ENCODE measurements at places on chromosomes 16 and 17.

DNA sequence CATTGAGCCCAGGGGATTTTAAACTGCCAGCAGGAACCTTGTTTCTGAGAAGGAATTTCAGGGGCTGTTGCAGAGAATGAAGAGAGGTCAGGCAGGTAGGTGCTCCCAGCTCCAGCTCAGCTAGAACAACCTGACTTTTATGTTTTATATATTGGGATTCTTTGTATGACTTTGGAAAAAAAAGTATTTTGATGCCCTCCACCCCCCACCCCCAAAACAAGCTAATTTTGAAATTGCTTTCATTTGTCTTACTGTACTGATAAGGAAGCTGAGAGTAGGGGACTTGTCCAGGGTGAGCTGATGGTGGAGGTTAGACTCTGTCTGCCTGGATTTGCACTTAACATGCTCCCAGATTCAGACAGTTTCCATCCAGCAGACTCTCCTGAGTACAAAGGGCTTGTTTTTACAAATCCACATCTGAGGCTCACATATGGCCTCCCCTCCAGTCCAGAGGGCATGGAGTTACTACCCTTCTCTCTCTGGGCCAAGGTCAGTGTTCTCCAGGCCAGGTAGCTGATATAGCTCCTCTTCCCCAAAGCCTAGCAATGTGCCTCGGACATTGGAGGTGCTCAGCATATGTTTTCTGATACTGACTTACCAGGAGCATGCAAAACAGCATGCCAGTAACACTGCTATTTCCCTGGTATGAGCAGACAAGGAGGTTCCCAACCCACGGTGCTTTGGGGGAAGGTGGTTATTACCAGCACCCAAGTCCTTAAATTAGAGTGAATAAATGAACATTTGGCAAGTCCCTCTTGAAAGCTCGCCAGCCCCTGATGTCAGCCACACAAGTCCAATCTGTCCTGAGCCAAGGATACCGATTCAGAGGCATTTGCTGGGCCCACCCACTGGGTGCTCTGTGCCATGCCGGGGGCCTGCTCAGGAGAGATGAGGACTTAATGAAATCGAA is 11.3 kb downstream of the STX1B start:
- no peak for DNase-seq

DNA sequence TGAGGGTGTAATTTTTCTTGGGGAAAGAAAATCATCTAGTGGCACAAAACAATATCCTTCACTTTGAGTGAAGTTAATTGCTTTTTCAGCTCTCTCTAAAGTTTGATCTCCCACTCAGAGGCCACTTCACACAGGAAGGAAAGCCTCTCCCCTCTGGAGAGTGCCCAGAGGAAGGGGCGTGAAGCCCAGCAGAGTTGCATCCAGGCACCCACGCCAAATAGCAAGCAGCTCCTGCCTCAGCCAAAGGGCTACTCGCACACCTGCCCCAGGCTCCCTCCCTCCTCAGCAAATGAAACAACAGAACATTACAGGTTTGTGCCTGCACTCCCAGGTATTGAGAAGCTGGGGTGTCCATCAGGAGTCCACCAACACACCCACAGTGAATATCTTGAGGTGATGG is 183.0 kb upstream of the RPL38 start:
- DNase-seq = no peak

DNA sequence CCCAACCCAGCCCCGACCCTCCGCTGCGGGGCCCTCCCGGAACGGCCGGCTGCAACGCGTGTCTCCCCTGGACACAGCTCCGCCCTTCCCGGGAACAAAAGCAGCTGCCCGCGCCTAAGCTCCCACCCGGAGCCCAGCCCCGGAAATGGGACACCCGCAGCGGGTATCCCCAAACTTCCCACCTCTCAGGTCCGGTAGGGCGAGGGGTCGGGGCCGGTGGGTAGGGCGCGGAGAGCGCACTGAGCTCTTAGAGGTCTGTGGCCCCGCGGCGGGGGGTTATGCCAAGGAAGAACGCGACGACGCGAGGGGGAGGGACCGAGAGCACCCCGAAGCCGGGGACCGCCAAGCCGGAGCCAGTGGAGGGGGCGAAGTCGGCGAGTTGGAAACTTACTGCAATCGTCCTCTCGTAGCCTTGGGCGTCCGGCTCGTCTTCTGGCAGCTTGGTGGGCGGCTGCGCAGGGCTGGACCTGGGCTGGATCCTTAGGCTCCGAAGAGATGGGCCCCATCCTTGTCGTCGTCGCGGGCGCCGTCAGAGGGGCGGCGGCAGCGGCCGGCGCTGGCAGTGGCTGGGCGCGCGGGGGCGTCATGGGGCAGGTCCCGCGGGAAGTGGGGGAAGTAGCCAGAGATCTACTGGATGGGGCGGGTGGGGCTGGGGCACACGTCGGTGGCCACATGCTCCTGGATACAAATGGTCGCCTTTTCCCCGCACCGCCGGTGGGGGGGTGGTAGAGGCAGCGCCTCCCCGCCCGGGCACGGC is 6.9 kb downstream of the USP6 start:
- DNase-seq = no peak

DNA sequence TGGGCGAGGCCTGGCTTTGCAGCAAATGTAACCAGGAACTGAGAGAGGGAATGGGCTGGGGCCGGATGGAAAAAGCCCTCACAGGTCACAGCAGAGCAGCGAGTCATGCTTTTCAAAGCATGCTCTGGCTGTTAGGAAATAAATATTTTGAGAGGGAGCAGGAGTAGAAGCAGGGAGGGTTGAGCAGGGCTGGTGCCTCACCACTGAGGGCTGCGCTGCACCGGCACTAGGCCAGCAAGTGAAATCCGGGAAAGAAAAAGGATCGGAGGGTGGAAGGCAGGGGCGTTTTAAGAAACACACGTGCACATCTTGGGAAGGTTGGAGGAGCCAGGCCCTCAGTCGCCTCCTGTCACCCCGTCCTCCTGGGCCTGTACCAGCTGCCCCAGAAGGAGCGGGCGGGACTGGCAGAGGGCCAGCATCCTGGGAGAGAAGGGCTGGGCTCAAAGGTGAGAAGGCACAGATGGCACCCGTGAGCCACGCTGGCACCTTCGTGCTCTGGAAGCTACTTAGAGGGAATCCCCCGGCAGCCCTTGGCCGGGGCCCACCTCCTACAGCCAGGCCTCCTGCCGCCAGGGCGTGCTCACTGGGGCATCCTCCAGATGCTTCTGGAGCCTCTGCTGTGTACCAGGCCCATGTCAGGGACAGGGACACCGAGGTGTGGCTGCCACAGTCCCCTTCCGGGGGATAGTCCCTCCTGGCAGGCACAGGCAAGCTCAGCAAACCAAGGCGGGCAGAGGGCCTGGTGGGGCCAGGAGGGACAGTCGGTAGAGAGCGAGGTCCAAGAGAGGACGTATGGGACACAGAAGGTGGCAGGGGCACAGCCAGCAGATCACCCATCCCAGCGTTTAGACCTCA is 71.5 kb upstream of the PLCG2 start:
- no peak for DNase-seq

- no peak for DNase-seq
Observed at GRCh38 chr17:13346996-13347762, 254.6 kb downstream of the HS3ST3A1 start.

DNA sequence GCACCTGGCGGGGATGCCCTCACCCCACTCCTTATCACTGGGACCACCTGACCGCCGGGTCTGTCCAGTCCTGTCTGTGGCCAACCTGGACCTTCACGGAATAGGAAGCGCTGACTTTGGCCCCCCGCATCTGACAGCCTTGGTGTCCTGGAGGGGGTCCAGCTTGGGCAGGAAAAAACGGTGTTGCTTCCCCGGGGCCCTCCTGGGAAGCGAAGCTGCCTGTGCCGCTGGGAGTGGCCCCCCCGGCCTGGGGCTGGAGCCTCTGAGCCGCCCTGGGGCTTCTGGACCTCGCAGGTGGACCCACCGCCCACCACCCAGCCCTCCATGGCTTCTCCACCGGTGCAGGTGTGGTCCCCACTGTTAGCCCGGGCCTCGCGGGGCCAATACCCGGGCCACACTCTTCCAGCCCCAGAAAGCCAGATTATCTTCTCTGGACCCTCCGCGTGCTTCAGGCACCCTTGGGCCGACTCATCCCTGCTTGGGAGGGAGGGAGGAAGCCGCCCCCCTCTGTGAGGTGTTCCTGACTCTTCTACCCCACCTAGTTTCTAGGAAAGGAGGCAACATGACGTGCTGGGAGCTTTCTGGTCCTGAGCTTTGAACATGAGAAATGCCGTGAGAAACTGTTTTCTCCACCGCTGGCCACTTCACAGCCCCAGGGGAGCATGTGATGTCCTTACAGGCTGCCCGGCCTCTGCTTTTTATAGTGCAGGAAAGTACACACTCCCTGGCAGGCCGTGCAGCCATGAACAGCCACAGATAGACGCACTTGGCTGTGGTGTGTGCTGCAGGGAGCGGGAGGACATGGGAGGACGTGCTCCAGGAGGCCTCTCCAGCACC is 1.1 kb downstream of the C1QTNF1 start:
- DNase-seq = no peak

GRCh38 chr17:57877803-57878377 is 28.0 kb upstream of the MRPS23 start:
- DNase-seq = no peak

GRCh38 chr17:66677201-66677981 is 157.5 kb upstream of the CACNG5 start:
- DNase-seq = no peak

- DNase-seq = peak; percentile 7
Observed at GRCh38 chr16:24188751-24189318, 67.3 kb upstream of the CACNG3 start.

DNA sequence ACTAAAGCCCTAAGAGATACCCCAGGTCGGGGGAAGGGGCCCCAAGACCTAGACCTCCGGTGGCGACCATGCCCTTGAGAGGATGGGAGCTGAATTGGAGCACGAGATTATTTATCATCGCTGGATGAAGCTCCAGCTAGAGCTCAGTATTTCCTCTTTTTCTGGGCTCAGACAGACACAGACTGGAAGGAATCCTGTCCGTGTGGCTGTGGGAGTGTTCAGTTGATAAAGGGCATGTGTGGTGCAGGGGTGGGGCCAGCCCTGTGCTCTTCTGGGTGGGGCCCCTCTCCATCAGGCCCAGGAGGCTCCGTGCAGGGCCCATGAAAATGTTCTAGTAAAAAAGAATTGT is 6.3 kb upstream of the CBX4 start:
- no peak for DNase-seq

DNA sequence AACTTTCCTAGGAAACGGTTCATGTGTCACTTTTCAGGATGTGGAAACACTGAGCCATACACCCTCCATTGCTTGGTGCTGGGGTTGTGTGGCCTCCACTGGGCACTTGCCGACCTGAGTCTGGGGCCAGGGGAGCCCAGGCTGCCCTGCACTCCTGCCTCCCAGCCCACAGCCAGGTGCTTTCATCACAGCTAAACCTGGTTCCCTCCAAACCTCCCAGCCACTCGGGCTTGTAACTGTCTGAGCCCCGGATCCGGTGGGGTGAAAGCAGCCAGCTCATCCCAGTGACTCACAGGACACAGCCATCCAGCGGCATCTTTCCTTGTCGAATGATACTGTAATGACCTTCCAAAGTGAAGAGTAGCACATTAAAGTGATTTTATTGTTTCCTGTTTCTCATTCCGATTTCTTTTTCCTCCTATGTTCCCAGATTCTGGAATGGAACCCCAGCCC is 19.8 kb downstream of the CARHSP1 start:
- no peak for DNase-seq

DNA sequence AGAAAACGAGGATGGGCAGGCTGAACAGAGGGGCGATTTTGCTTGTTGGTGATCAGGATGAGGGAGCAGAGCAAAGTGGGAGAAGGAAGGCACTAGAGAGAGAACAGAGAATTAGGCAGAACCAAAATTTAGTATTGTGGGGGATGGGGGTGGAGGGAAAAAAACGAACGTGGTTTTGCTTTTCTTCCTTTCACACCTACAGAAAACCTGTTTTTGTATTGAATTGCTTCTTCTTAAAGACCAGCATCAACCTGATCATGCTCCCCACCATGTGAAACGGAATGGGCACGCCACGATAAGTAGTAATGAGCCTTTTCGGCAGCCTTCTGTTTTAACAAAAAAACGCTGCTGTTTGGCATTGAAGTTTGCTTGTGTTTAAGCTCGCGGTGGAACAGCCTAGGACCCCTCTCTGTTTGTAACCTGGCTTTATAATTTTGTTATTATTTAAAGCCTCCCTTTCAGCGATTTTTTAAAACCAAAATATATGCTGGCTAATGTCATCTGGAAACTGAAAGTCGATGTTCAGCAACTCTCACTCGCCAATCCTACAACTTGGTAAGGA is 36.8 kb downstream of the ERCC4 start:
- peak; percentile 5 for DNase-seq

DNA sequence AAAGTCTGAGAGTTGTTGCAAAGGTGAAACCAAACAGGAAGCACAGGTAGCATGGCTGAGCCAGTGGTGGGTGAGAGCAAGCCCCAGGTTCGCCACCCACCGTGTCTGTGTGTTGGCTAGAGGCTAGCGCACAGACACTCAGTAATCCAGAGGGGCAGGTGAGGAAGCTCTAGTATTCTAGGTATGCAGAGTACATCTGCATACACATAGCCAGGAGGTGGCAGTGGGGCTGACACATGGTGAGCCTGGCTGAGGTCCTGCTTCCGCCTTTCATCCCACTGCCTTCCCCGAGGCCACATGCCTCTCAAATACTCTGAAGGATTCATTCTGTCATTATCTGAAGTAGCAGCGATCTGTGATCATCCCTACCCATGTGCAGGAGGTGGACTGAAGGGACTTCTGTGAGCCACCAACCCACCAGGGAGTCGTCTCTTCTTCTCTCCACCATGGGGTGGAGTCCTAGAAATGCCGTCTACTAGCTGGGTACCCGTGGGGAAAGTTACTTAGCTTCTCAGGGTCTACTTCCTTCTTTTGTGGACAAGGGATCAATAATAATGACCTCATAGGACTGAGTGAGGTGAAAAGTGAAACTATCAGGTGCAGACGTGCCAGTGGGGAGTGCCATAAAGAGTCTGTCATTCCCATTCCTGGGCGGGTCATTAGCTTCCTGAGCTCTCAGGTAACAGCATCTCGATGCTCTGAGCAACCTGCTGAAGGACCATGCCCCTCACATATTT is 36.0 kb upstream of the ICAM2 start:
- peak; percentile 36 for DNase-seq

GRCh38 chr17:50660042-50660886 is 25.6 kb downstream of the ABCC3 start:
- no peak for DNase-seq

DNA sequence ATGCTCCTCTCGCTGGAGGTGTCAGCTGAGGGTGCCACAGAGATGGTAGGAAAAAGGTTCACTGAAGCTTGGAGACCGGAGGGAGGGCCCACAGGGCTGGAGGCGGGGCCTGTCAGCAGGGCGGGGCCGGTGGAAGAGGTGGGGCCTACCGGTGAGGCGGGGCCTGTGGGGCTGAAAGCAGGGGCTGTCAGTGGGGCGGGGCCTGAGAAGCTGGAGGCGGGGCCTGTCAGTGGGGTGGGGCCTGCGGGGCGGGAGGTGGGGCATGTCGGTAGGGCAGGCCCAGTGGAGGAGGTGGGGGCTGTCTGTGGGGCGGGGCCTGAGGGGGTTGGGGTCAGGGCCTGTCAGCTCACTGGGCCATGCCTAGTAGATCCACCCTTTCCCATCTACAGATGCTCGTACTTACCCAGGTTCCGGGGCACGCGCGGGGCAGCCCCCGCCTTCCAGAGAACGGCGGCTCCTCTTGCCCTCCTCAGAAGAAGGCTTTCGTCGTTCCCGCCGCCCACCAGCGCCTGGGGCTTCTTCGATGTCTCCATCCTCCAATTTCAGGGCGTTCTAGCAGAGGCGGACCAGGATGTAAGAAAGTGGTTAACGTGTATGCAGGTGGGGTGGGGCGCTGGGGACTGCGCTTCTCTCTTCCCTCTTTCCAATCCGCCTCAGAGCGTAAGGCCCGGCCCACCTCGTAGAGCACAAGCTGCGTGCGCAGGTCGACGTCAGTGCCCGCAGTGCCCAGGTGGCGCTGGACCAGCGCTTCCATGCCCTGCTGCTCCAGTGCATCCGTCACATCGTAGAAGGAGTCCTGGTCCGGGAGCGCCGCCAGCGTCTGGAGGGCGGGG is 9.8 kb downstream of the TMEM208 start:
- peak; percentile 87 for DNase-seq

GRCh38 chr17:32673964-32674363 is 187.2 kb downstream of the CDK5R1 start:
- no peak for DNase-seq

Measured in CD4-positive, alpha-beta T cell treated with Interleukin-17A for 1 hour (primary cell).